Fibroblast of skin of left quadriceps (primary cell): ENCODE measurements at places on chromosomes 3 and 15.

- no peak for DNase-seq
Observed at GRCh38 chr15:80611543-80612080, 83.5 kb upstream of the ABHD17C start.

- DNase-seq = no peak
Observed at GRCh38 chr15:47484059-47484458, 233.2 kb upstream of the SEMA6D start.

GRCh38 chr3:99523431-99524127 is 114.8 kb upstream of the COL8A1 start:
- DNase-seq = no peak

GRCh38 chr3:149042789-149043386 is 43.4 kb downstream of the HLTF start:
- peak; percentile 11 for DNase-seq

DNA sequence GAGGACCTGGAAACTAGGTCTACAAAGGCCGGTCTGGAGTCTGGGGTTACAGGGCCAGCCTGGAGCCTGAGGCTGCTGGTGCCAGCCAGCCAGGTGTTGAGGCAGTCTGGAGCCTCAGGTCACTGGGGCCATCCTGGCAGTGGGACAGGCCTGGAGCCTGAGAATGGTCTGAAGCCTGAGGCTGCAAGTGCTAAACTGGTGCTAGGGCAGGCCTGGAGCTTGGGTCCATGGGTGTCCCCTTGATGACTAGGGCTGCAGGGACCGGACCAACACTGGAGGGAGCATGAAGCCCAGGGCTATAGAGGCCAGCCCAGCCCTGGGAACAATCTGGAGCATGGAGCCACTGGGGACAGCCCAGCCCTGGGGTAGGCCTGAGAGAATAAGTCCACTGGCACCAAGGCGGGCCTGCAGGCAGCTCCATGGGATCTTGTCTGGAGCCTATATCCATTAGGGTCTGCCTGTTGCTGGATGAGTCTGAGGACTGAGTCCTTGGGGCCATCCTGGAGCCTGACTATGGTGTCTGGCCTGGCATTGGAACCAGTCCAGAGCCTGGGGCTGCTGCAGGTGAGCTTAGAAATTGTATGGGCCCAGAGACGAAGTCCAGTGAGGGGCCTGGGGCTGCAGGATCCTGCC is 101.9 kb downstream of the GLDN start:
- no peak for DNase-seq

- DNase-seq = no peak
Observed at GRCh38 chr3:23003733-23004046, 199.4 kb upstream of the UBE2E2 start.

GRCh38 chr3:111282024-111282423 is 210.4 kb downstream of the NECTIN3 start:
- DNase-seq = no peak

- DNase-seq = no peak
Observed at GRCh38 chr3:36418296-36418695, 38.0 kb downstream of the STAC start.

- DNase-seq = no peak
Observed at GRCh38 chr3:120427201-120427600, 23.6 kb downstream of the FSTL1 start.

DNA sequence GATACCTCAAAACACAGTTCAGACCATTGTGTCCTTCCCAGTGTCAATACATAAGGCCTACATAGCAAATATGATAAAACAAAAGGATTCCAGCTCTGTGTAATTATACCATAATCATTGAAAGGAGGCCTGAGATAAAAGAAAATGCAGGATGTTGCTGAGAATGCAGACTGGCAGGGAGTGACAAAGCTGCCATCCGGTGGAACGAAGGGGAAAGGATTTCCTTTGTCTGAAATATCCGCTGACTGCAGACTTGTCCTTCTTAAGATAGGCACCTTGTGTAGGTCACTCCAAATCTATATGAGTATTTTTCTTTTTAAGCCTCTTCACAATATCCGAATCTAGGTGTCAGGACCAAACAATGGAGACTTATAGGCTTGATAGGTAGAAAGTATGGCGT is 108.0 kb downstream of the KCNH8 start:
- no peak for DNase-seq

DNA sequence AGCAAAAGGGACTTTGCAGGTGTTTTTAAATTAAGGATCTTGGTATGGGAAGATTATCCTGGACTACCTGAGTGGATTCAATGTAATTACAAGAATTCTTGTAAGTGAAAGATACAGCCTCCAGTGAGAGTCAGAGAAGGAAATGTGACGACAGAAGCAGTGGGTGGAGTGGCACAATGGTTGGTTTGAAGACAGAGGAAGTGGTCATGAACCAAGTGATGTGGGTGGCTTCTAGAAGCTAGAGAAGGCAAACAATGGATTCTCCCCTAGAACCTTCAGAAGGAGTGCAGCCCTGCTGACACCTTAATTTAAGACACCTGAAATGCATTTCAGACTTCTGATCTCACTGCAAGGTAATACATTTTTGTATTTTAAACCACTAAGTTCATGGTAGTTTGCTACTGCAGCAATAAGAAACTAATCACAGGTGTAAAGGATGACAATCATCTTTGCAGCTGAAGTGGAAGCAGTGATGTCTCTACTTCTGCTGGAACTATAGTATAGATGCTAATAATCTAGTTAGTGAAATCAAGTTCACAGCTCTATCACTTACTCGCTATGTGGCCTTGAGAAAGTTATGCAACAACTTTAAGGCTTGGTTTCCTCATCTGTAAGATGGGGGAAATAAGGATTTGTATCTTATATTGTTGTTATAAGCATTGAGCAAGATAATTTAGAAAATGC is 403.4 kb upstream of the SUCLG2 start:
- DNase-seq = no peak

GRCh38 chr3:134367869-134368750 is 6.1 kb downstream of the AMOTL2 start:
- no peak for DNase-seq

- no peak for DNase-seq
Observed at GRCh38 chr15:47374222-47374621, 343.1 kb upstream of the SEMA6D start.

DNA sequence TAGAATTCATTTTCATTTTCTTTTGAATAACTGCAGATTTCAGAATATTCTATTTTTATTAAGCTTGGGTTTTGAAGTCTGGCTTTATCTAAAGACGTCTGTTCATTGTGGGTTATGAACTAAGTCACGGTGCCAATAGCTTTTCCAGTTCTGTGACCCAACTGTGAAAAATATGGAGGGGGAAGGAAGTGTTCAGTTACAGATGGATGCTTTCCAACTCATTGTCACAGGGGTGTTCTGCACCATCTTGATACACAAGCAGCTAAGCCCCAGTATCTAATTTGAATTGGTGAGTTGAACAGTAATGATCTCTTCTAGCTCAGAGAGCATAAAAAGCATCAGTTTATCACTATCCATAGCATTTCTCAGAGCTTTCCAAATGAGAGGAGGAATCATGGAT is 710.6 kb downstream of the EDEM1 start:
- no peak for DNase-seq

- DNase-seq = no peak
Observed at GRCh38 chr3:126551839-126552687, 6.7 kb downstream of the C3orf22 start.

DNA sequence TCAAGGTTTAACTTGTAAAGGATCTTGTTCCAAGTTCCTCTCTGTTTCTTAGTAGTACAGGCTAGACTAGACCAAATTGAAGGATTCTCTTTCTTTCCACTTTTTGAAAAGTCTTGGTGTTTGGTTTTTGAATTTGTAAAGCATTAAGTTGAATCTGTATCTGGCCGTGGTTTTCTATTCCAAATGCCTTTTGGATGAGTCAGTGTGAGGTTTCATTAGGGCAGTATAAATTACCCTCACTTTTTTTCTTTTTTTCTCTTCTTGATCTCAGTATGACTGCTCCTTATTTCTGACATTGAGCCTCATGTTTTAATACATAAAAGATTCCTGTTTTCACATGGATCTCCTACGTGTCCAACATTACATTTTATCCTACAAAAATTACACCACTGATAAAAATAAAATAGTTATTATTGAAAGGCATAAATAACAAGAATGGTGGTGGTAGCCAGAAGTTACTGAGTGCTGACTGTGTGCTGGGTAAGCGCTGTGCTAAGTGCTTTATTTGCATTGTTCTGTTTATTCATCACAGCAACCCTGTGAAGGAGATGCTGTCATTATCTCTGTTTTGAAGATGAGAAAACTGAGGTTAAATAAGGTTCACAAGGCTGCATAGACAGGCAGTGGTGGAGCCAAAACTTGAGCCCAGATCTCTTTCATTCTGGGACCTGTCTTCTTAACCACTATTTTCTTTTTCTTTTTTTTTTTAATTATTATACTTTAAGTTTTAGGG is 48.3 kb downstream of the MITF start:
- DNase-seq = peak; percentile 63

DNA sequence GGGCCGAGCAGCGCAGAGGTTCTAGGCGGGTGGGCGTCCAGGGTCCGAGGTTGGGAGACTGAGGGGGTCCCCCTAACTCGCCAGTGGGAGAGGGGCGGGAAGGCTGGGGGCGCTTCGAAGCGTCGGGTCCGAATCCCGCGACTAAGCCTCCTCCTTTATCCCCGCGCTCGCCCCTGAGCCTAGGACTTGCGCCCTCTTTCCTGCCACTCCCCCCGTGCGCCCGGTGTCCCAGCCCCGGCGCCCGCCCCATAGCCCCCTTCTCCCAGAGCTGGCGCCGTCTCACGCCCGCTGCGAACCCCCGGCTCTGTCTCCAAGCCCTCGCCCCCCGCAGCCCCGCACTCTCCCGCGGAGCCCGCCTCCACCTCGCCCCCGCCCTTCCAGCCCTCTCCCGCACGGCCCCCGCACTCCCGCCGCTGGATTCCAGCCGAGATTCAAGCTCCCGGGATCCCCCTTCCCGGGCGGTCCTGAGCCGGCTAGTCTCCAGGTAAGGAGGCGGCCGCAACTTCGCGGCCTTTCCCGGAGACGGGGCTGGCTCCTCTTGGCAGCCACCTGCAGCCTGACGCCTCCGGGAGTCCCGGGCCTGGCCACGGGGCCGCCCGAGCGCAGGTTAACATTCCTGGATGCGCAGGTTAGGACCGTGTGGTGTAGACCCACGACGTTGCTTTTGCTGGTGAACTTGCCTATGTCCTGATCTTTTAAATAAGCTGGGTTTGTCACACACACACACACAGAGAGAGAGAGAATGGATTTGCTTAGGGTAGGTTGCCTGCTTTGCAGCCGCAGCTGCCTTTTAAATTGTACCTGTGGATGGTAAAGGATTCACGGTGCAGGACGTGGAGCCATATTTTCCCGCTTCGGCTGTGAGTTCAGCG is 563 bp downstream of the PXYLP1 start:
- DNase-seq = no peak

DNA sequence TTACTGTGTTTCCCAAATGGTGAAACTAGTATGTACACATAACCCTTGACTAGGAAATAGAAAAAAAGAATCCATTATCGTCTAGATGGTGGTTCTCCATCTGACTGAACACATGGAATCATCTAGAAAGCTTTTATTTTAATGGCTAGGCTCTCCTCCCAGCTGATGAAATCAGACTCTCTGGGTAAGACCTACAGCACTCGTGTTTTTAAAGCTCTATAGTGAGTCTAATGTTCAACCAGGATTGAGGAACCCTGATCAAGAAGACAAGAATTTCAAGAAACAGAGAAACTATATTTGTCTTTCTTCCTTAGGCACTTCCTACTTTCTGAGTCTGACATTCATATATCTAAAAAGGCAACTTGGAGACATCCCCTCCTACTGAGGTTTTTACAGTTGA is 118.8 kb downstream of the TMCO5A start:
- no peak for DNase-seq

DNA sequence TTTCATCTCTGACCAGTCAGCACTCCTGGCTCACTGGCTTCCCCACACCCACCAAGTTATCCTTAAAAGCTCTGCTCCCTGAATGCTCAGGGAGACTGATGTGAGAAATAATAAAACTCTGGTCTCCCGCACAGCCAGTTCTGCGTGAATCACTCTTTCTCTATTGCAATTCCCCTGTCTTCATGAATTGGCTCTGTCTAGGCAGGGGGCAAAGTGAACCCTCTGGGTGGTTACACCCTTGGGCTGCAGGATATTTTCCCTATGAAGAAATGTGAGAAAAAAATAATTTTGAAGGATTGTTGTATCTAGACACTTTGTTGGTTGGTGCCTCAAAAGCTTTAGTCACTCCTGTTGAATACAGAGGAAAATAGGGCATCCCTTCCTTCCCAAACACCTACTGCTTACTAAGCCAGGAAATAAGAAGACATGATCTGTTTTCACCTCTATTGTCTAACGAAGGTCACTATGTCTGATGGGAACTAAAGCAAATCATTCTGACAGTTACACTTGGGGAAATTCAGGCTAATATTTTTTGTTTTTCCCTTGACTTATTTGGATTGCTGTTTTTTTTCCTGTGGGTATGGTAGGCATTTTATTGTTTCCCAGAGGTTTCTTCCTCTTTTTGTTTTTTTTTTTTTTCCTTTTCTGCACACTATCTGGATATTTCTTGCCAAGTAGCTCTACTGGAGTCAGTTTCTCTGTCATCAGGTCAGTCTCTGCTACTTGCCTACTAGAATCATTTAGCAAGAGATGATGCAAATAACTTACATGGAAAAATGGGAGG is 15.3 kb upstream of the TNFSF10 start:
- DNase-seq = no peak

GRCh38 chr15:52114261-52115055 is 1.9 kb upstream of the BCL2L10 start:
- DNase-seq = no peak

DNA sequence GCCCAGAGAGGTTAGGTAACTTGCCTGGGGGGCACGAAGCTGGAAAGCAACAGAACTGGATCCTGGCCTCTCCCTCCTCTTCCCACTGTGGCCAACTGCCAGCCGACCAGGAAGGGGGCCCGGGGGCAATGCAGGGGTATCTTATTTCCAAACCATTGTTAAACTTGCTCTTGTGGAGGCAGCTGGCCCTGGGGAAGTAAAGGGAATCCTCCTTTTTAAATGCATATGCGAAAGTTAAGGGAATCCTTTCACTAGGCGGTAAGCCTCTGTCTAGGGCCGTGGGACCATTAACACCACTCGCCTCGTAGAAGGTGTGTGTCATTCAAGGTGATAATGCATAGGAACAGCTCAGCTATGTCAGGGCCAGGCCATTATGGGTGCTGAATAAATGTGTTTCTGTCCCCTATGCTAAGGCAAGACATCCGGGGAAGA is 68.6 kb downstream of the ST6GAL1 start:
- DNase-seq = no peak

DNA sequence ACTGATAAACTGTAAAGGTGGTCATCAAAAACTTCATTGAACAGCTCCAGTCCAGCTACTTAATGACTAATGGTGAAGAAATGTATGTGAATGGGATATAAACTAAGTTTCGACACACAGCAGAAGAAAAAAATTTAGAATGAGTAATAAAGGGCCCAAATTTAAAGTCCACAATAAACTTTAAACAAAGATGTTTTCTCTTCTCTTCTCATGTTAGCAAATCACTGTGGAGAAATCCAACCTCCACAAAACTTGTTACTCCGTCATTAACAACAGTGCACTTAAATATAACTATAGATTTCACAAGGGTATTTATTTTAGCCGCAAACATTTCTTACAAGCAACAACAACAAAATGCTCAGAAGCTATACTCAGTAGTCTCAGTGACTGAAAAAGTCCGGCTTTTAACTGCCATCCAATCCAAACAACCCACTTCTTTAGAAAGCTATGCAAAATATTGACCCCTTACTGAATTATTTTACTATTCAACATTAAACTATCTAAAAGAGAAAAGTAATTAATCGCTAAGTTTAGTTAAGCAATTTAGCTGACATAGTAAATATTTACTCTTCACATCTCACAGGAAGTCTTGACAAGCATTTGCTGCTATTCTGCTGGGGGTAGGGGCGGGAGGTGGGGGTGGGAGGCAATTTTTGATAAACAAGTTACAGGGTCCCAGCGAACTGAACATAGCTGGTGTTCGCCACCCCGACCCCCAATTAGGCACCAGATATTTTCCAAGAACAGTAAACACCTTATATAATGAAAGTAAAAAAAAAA is 2.4 kb downstream of the IGF2BP2 start:
- DNase-seq = peak; percentile 59
